ENCODE measurements at places on chromosomes 6 and 20. TPM values are rescaled to one million over a fixed set of nuclear protein-coding genes. Genes with fewer than 3 reads are reported as not detected.

DNA sequence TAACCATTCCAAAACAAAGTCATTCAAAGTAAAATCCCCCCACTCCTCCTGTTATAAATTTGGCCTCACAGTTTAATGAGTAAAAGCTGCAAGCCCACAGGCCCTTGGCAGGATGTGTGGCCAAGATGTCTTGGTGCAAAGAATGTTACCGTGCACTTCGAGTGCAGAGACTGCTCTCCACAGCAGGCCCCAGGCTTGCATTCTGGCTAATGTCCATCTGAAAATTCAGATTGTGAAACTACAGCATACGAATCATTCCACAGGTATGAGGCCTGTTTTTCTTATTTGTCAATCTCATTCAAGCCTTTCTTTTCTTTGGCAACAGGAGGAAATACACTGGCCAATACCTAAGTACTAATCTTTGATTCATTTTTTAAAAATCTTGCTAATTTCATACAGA, 7.1 kb downstream of the RPS6KA2 start:
- no peak for DNase-seq

The BFSP1 gene
- total RNA-seq = 1.0 TPM

The ZNF165 gene
- 5.4 TPM for total RNA-seq

The PROKR2 gene
- not detected for total RNA-seq

The PDE7B gene
- total RNA-seq = 0.18 TPM
